ENCODE measurements at places on chromosomes 13 and 19.
A peak's percentile ranks its signal among the peaks of the same experiment; 100 is the strongest.

DNA sequence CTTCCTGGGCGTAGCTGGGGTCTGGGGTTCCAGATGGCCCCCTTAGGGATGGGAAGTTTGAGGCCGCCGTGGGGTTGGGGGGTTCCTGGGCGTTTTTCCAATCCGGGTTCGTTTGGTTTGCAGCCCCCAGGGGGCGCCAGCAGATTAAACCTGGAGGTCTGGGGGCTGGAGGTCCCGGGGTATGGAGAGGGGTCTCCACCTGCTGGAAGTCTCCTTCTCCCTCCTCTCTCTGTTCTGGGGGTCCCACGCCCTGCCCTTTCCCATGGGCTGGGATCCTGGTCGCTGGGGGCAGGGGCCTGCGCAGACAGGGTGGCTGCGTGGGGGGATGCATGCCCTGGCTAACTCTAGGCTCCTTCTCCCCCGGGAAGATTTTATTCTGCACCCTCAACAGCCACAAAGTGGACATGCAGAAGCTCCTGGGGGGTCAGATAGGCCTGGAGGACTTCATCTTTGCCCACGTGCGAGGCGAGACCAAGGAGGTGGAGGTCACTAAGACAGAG, 899 bp downstream of the GIPC3 start:
- no peak for DNase-seq

DNA sequence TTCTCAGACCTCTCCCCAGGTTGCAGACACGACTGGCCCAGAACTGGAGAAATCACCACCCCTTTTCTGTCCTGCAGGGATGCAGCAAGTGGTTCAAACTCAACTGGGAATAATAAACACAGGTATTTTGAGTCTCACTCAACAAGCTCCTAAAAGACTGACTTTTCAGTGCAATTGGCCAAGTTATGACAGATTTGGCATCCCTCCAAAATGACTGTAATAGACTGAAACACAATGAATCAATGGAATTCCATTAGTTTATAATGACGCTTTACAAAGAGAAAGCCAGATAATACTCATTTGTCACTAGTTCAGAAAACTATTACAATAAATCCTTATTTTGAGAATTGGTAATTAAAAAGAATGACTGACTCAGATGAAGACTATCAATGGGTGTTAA, 38.1 kb downstream of the MIPEP start:
- DNase-seq = peak; percentile 73

DNA sequence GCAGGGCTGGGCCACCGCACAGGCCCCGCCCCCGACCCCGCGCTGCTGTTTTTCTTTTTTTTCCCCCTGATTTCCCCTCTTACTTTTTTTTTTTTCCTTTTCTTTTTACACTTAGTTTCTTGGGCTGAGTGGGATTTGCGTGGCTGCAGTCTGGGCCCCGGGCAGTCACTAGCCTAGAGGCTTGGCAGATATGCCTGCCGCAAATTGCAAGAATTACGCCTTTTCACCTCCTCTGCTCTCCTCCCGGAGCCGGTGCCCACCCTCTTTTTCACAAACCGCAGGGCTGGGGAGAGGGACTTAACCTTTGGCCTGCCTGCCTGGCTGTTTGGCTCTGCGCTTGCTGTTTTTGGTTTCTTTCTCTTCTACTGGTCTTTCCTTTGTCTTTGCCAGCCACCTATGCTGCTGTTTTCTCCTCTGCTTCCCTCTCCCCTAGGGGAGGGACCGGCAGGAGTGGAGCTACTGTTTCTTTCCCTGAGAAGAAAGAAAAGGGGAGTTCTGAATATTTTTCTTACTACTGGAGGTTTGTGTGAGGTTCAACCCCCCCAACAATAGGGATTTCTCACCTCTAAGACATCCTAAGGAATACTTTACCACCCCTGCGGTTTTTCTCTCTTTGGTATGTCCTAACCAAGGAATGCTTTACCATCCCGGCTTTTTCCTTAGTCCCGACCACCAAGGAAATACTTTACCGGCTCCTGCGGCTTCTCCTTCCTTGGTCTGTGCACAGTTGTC, 11.0 kb downstream of the ZNF552 start:
- DNase-seq = peak; percentile 98

- no peak for DNase-seq
Measured at GRCh38 chr13:52929846-52930245, 81.4 kb upstream of the PCDH8 start.

- peak; percentile 63 for DNase-seq
Measured at GRCh38 chr13:75258159-75258782, 223.7 kb downstream of the TBC1D4 start.

DNA sequence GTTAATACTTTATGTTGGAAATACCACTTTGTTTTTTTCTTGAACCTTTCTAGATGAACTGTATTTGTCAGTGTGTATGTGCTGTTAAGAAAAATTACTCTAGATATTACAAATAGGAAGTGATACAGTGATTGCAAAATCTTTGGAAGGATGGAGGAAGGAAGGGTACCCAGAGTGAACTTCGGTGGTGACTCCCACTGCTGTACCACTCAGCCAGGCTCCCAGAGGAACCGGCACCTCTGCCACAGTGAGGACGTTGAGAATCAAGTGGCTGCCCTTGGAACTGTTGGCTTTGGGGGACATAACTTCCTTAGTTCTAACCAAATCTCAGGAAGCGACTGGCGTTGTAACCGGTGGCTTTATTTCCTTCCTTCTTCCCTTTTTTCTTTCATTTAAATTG, 184.7 kb downstream of the PCCA start:
- DNase-seq = no peak

- DNase-seq = no peak
Measured at GRCh38 chr19:13100031-13100588, 2.5 kb downstream of the LYL1 start.

DNA sequence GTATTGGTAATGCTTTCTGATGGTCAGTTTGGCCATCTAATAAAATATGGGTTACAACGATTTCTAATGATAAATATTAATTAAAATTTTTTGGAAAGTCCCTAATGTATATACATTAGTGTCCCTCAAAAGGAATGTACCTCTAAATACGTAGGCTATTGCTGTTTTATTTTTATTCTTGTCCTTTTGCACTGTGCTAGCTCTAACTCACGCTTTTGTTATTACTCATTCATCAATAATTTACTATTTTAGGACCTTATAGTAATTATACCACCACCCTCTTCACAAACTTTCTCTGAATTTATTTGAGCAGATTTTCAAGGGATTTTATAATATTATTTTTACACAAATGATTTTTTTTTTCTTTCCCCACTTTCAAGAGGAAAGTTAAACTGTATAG, 795.9 kb upstream of the PCDH9 start:
- no peak for DNase-seq

GRCh38 chr13:100714478-100714877, 39.9 kb upstream of the TMTC4 start:
- no peak for DNase-seq

GRCh38 chr13:76481738-76482137, 404.5 kb downstream of the KCTD12 start:
- DNase-seq = no peak

- no peak for DNase-seq
Measured at GRCh38 chr13:100234524-100235136, 145.7 kb downstream of the PCCA start.

GRCh38 chr13:97390941-97391600, 42.9 kb upstream of the RAP2A start:
- peak; percentile 72 for DNase-seq

DNA sequence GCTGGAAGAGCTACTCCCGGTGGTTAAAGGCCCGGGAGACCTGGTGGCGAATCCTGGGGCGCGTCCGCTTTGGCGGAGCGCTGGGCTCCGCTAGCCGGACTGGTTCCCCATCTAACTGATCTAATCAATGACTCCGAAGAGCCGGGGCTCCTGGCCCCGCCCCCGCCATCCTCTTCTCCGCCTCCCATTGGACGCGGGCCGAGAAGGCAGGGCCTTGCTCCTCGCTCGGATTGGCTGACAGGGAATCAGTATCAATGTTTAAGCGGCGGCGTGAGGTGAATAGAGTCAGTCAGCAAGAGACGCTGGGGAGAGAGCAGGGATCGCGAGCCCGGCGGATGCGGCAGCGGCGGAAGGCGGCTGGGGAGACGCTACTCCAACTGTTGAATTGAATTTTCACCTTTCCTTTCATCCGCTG, 1.7 kb upstream of the PCDH17 start:
- peak; percentile 95 for DNase-seq

DNA sequence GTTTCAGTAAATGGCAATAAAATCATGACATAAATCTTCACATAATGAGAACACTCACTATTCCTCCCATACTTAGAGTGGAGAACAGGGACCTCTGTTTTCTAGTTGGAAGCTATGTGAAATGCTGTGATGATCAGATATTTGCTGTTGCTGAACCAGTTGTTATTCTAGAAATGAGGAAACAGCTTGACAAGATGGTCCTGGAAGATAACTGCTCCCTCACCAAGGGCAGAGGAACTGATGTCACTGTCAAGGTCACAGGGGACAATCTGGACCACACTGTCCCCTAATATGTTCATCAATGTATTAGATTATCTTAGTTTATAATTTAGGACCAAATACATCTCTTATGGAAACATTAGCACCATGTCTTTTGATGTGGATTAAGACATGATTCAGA, 1173.3 kb downstream of the PCDH17 start:
- DNase-seq = no peak
